ENCODE measurements at places on chromosomes 12 and 14. TPM values are rescaled to one million over a fixed set of nuclear protein-coding genes. Genes with fewer than 3 reads are reported as not detected.
A peak's percentile ranks its signal among the peaks of the same experiment; 100 is the strongest.

GNB3 gene
- total RNA-seq: 14.9 TPM

TMEM233 gene
- not detected for total RNA-seq

- no peak for DNase-seq
Measured at GRCh38 chr14:64178814-64179213, 115.4 kb downstream of the ESR2 start.

DNA sequence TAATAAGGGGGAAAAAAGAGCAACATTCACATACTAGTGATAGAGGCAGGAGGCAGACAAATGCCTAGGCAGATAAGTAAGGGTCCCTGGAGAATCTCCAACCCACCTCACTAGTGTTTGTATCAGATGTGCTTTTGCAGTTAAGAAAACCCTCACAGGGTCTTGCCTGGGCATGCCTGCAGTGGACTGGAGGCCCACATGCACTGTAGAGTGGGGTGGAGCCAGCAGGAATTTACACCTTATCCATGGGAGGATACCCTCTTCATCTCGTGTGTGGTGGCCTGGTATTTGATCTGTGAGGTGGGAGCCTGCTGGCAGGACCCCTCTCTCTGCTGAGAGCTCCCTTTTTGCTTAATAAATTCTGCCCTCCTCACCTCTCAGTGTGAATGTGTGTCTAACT, 238.0 kb upstream of the SLC16A7 start:
- no peak for DNase-seq

ANKRD33 gene
- not detected for total RNA-seq

DNA sequence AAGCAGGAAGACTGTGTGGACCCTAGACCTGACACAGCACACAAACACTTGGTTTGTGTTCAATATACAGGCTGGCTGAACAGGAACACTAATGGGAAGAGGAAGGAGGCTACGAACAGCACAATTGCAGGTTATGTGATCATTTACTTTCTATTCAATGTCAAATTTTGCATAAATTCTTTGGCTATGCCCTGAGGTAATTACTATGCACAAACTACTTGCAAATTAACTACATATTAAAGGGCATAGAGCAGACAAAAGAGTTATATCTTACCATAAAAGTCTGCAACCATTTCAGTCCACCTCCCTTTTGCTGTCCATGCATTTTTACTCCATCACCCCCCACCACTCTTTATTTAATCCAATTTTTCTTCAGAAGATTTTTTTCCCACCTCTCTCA, 291.2 kb upstream of the TMTC1 start:
- no peak for DNase-seq

GRCh38 chr14:31843361-31844091, 233.6 kb upstream of the ARHGAP5 start:
- DNase-seq: no peak

- DNase-seq: no peak
Measured at GRCh38 chr12:23185346-23185745, 560.4 kb downstream of the ETNK1 start.

DNA sequence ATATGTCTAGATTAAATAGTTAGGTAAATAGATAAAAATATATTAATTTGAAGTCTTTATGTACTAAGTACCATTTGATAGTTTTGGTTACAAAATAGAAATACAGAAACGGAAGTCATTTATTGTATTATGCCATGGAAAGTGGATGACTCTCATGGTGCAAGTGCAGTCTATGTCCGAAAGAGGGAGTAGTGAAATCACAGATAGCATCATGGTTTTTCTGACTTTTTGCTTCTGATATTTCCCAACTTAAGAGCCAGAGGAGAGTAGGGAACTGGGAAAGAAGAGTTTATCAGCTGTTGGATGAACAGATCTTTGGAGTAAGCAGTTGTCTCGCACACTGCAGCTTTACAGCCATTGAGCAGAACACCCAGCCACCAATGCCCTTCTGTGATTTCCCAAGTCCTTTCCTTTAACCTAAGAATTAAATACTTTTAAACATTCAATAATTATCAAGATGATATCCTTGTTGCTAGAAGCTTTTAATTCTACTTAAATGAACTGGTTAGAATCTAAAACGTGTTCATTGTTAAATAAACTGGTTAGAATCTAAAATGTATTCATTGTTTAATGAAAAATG, 18.4 kb upstream of the SRGAP1 start:
- peak; percentile 75 for DNase-seq

- DNase-seq: no peak
Measured at GRCh38 chr14:54085841-54086240, 129.2 kb upstream of the BMP4 start.

- peak; percentile 81 for DNase-seq
Measured at GRCh38 chr14:100072783-100073346, 7.6 kb downstream of the EVL start.

SIX1 gene
- 0.56 TPM for total RNA-seq

RPL10L gene
- not detected for total RNA-seq

- DNase-seq: no peak
Measured at GRCh38 chr12:4256043-4256826, 17.3 kb upstream of the CCND2 start.

DNA sequence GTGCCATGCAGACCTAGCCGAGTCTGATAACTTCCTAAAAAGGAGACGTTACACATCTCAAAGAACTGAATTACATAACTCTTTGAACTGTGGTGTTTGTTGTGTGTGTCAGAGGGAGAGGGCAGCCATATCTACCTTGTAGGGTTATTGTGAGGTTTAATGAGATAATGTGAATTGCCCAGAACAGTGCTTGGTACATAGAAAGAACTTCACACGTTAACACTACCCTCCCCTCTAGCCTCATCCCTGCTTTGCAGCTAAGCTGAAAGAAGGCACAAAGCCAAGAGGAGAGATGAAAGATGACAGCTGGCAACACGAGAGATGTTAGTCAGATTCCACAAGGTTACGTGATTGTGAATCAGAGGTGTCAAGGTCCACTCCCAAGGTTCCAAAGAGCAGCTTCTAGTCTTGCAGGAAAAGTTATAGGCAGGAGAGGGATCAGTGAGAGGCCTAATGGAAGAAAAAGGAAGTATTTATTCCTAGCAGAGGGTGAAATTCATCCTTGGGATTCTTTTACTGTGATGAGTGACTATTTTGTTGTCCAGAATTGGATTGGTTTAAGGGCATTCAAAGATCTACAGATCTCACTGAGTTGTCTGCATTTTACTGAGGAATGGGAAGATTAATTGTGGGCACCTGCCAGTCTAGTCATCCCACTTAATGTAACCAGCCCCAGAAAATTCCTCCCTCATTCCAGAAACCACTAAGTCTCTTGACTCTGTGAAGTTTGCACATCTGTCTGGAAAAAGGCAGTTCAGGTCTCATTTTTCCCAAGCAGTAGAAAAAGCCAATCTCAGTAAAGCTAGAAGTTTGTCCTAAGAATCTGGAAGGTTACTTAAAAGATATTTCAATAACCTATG, 25.9 kb upstream of the WNK1 start:
- no peak for DNase-seq

DNA sequence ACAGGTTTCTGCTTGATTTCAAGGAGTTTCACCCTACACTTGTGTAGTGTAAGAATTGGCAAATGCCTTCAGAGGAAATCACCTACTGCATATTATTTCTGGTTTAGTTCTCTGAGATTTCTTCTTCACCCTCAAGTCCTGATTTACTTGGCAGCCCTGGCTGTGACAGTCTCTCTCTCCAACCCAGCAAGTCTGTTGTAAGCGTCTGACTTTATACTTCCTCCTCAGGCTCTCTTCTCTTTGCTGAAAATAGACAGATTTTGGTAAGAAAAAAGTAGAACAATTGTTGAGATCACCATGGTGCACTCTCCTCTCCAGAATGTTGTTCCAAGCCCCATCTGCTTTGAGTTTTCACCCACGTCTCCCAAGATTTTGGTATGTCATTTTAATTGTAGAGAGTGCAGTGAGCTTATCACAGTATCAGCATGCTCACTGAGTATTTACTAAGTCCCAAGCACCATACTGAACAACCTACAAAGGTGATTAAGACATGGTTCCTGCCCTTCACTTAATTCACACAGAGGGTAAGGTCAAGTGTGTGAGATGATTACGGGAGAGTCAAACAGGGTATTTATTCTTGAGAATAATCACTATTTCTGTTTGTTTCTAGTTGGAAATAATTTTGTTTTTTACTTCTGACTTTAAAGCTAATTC, 148.7 kb downstream of the MDGA2 start:
- no peak for DNase-seq

NOVA1 gene
- total RNA-seq: not detected

DNA sequence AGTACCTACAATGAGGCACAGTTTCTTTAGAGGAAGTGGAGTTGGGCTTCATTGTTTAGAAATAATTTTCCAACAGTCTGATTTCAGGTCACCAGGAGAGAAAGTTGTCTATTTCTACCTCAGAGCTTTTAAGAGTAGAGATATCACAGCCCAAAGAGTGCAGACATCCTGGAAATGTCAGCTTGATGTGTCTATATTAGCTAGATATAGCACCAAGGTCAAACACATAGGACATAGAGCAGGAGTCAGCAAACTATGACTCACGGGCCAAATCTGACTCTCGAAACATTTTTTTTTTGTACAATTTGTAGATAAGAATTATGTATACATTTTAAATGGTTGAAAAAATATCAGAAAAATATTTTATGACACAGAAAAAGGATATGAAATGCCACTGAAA, 53.7 kb downstream of the KCNC2 start:
- no peak for DNase-seq

- no peak for DNase-seq
Measured at GRCh38 chr12:121218588-121219352, 8.8 kb downstream of the P2RX4 start.

DNA sequence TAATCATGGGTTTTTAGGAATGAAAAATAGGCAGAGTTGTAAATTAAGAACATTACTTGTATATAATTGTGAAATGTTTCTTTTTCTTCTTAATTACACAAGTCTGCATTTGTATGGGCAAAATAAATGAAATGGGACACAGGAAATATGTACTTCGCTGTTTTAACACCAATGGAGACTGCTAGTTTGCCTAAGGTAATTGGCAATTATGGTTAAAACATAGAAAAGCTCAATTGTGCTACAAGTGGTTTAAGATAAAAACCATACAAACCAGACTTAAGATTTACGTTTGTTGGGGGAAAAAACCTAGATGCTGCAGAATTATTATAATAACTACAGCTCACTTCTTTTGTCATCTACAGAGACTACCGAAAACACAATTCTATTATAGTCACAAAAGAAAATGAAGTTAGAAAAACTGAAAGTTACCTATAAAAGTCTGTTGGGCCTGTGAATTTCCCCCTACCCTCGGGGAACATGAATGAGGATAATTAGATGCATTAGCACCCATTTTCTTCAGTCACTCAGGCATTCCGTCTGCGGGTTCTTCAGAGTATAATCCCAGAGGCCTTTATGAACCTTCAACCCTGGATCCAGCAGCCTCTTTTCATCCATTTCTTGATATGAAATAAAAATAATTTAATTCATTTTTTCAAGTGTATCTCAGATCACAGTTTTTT, 37.2 kb downstream of the BTBD7 start:
- DNase-seq: no peak

TAS2R8 gene
- not detected for total RNA-seq

GRIP1 gene
- 0.07 TPM for total RNA-seq

GRCh38 chr14:88521818-88522217, 33.0 kb downstream of the PTPN21 start:
- no peak for DNase-seq

GRCh38 chr12:97907504-97907903, 444.9 kb downstream of the RMST start:
- DNase-seq: no peak

DNA sequence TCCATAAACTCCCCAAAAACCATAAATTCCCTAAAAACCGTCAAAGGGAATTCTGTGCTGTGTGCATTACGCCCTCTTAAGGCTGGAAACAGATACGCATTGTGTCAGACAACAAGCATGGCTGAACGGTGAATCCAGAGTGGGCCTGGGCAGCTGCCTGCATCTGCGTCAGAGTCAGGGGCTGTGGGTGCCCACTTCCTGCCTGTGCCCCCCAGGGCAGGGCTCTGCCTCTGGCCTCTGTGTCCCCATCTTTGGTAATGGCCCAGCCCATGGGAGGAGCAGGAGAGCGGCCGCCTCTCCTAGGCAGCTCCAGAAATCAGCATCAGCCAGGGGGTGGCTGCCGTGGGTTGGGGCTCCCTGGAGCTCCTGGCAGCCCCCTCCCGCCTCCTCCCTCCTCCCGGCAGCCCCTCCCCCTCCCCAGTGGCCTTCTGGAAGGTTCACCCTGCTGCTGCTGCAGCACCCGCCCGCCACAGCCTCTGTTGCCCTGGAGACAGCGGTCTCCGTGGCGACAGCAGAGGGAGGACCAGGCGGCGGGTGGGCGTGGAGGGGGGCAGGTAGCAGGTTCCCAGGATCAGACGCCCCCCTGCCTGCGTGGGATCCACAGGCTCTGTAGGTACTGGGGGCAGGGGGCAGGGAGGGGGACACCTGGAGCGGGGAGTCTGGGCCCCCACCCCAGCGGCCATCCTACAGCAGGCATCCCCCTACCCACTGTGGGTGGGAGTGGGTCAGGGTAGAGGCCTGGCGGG, 5.9 kb downstream of the MMP17 start:
- no peak for DNase-seq

DNA sequence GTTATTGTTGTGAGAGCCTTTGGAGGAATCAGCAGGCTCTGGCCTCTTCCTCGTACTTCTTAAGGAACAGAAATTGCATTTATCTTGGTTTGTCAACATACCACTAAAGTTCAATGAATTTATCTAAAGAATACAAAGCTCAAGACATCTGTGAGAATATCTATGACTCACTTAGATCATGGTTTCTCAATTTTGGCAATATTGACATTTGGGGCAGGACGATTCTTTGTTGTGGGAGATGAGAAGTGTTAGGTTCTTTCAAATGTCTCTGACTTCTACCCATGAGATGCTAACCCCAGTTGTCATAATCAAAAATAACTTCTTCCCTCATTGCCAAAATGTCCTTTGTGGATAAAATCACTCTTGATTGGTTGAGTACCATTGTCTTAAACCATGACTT, 1190.3 kb downstream of the GALC start:
- DNase-seq: no peak

GRCh38 chr12:69523433-69524330, 53.5 kb downstream of the FRS2 start:
- no peak for DNase-seq

DNA sequence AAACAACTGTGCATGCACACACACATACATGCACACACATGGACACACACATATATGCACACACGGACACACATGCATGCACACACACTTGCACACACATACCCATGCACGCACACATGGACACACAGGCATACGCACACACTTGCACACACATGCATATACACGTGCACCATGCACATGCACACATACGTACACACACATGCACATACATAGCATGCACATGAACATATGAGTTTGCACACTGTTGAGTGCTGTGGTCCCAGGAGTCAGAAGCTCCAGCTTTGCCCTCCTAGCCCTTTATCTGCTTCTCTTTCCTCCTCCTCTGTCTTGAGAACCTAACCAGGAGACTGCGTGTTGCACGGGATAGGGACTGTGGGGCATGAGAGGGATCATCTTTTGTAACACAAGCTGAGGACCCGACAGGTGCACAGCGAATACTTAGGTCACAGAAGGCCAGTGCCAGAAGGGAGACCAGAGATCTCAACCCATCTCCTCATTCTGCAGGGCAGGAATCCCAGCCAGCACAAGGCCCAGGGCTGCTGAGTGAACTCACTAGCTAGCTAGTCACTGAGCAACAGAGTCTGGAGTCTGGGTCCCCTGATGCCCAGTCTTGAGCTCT, 3.5 kb upstream of the LRTM2 start:
- no peak for DNase-seq

PUS1 gene
- total RNA-seq: 11.9 TPM
